ENCODE measurements at places on chromosomes 3 and 15. TPM values are rescaled to one million over a fixed set of nuclear protein-coding genes. Genes with fewer than 3 reads are reported as not detected.

KBTBD13 gene
- total RNA-seq: not detected

EPHB3 gene
- 3.0 TPM for total RNA-seq

DNA sequence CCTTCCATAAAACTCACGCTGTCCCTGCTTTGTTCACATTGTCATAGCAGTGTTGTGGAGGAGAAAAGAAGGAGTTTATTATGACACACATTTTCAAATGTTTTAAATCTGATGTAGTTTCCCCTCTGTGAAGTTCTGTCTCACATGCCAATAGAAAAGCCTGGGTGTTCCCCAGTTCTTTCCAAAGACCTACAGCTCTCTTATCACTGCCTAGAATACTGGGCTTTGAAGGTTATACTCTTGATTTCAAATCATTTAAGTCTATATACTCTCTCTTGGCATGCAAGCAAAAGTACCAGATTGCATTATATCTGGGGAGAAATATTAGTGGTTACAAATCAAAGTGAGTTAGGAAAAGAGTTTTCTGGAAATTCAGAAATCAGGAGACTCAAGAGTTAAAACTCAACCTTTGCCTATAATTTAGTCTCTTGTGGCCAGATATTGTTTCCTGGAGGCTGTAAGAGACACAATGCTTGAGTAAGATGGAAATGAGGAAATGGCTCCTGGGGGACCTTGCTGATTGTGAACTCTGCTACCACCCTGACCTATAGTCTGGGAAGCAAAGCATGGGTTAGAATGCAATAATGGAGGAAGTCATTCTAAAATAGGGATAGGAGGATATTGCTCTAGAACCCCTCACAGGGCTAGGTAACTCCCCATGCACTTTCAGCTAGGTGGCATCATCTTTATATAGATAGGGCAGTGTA is 182.8 kb downstream of the KCNAB1 start:
- H3K36me3 ChIP-seq: no peaks in the 10 kb centered on the region
- no peak for DNase-seq
- no peak overlapping the region for H3K27ac ChIP-seq
- H3K4me3 ChIP-seq: no peak overlapping the region
- peaks cover 31% of the 10 kb centered on the region for H3K4me1 ChIP-seq

C3orf85 gene
- not detected for total RNA-seq

DNA sequence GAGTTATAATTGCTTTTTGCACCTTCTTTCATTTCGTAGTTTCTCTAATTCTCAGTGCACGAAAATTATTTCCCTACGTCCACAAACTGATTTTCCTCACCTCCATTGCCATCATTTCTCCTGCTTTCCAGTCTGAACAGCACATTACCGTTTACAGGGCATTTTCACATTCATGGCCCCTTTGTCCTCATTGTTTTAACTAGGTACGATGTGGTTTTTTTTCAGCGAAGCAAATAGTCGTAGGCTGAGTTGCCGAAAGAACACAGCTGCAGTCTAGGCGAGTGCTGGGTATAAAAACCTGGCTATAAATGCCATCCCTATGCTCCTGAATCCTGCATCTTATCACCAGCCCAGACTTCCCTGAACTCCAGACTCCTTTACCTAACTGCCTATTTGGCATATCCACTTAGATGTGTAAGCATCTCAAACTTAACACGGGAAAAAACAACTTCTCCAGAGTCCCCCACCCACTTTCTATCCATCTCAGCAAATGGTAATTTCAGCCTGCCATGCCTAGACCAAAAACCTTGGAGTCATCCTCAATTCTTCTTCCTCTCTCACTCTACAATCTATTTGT is 691 bp upstream of the FSIP1 start:
- peak; percentile 56 for DNase-seq
- H3K4me1 ChIP-seq: peaks cover 41% of the 10 kb centered on the region
- H3K36me3 ChIP-seq: no peaks in the 10 kb centered on the region
- H3K4me3 ChIP-seq: peak overlapping the region; percentile 98
- peak overlapping the region; percentile 65 for H3K27ac ChIP-seq
- no peaks in the 10 kb centered on the region for H3K27me3 ChIP-seq

- peak overlapping the region; percentile 62 for H3K4me3 ChIP-seq
- no peaks in the 10 kb centered on the region for H3K27me3 ChIP-seq
- peaks cover 28% of the 10 kb centered on the region for H3K4me1 ChIP-seq
- no peaks in the 10 kb centered on the region for H3K36me3 ChIP-seq
- DNase-seq: peak; percentile 87
Observed at GRCh38 chr15:31435261-31435911, 108.8 kb downstream of the KLF13 start.

SERINC4 gene
- not detected for total RNA-seq

GRCh38 chr15:90268415-90268814 is 2.9 kb downstream of the NGRN start:
- peaks cover 16% of the 10 kb centered on the region for H3K36me3 ChIP-seq
- peak; percentile 9 for DNase-seq
- peak overlapping the region; percentile 93 for H3K4me3 ChIP-seq
- no peaks in the 10 kb centered on the region for H3K27me3 ChIP-seq

DNA sequence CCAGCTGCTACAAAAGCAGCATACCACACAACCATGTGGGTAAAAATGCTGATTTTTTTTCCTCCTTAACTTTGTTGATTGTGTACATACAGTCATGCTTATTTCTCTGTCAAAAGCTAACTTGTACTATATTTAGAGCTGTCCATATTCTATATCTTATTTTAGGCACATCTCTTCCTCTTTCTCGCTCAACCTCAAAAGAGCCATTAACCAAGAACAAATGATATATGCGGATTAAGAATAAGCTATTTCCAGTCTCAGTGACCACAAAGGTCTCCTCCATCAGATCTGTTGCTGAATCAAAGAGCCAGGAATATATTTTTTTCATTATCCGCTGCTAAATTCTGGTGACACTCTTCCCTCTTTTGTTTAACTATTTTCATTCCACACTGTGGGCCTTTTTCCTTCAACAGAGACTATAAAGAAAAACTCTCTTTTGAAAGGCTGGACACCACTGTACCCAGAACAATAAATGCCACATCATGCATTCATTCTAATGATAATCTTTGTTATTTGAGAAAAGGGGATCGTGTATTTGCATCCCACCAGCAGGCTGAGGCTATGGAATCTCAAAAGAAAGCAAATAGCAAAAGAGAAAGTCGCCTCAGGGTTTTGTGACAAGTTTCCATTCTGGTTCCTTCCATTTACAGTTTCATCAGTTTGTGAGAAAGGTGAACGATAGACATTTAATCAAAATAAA is 8.0 kb downstream of the TMEM212 start:
- peaks cover 8% of the 10 kb centered on the region for H3K4me1 ChIP-seq
- no peaks in the 10 kb centered on the region for H3K27me3 ChIP-seq
- DNase-seq: no peak

GRCh38 chr15:25065286-25065685 is 110.5 kb downstream of the SNRPN start:
- DNase-seq: no peak
- H3K27me3 ChIP-seq: no peaks in the 10 kb centered on the region
- H3K27ac ChIP-seq: no peak overlapping the region
- no peaks in the 10 kb centered on the region for H3K4me1 ChIP-seq
- H3K4me3 ChIP-seq: no peak overlapping the region

DNA sequence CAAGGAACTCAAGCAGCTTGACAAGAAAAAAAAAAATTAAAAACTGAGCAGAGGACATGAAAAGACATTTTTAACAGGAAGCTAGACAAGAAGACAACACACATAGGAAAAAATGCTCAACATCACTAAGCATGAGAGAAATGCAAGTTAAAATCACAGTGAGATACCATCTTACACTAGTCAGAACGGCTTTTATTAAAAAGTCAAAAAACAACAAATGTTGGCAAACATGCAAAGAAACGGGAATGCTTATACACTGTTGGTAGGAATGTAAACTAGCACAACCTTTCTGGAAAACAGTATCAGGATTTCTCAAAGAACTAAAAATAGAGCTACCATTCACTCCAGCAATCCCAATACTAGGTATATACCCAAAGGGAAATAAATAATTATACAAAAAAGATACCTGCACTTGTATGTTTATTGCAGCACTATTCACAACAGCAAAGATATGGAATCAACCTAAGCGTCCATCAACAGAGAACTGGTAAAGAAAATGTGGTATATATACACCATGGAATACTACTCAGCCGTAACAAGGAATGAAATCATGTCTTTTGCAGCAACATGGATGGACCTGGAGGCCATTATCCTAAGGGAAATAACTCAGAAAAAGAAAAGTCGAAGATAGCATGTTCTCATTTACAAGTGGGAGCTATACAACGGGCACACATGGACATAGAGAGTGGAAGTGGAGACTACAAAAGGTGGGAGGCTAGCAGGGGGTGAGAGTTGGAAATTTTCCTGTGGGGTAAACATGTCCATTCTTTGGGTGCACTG is 5.2 kb downstream of the GOLIM4 start:
- no peaks in the 10 kb centered on the region for H3K27me3 ChIP-seq
- DNase-seq: peak; percentile 42
- no peak overlapping the region for H3K4me3 ChIP-seq
- H3K27ac ChIP-seq: peak overlapping the region; percentile 20
- H3K36me3 ChIP-seq: no peaks in the 10 kb centered on the region

DNA sequence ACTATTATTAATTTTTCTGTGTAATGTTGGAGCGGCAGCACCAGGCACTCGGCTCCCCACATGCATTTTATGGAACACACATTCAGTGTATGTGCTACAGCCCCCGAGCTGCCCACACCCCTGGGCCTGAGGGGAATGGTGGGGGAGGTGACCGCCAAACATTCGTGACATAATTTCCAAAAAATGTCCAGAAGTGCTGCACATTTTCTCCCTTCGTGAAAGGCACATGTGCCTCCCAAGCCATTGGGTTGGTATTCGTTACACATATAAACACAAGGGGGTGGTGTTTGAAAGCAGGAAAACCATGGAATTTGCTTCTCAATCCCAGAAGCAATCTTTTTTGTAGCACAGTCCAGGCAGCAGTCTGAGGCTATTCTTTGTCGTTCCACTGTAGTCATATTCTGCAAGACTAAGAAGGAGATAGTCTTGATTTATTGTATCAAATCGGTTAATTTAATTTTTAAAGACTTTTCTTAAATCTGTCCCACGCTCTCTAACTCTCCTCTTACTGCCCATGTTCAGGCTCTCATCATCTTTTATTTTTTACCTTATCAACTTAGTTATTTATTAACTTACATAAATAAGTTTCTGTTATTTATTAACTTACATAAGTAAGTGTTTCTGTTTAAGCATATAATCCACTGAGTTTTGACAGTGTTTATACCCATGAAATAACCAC is 39.2 kb upstream of the POLR2M start:
- peaks cover 40% of the 10 kb centered on the region for H3K4me1 ChIP-seq
- DNase-seq: peak; percentile 85
- peak overlapping the region; percentile 29 for H3K4me3 ChIP-seq
- H3K27me3 ChIP-seq: no peaks in the 10 kb centered on the region
- H3K27ac ChIP-seq: peak overlapping the region; percentile 25

DNA sequence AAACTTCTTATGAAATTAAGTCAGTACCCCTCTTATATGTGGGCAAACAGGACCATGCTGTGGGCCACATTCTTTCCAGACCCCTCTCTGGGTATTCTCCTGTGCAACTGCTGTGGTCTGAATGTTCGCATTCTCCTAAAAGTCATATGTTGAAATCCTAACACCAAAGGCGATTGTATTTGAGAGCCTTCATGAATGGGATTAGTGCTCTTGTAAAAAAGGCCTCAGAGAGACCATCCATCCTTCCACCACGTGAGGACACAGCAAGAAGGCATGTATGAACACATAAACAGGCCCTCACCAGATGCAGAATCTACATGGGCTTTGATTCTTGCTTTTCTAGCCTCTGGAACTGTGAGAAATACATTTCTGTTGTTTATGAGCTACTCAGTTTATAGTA is 68.0 kb upstream of the NAALADL2 start:
- no peak overlapping the region for H3K4me3 ChIP-seq
- H3K4me1 ChIP-seq: no peaks in the 10 kb centered on the region
- no peaks in the 10 kb centered on the region for H3K27me3 ChIP-seq
- no peak for DNase-seq

GATM gene
- 0.89 TPM for total RNA-seq

ABI3BP gene
- 16.8 TPM for total RNA-seq

DNA sequence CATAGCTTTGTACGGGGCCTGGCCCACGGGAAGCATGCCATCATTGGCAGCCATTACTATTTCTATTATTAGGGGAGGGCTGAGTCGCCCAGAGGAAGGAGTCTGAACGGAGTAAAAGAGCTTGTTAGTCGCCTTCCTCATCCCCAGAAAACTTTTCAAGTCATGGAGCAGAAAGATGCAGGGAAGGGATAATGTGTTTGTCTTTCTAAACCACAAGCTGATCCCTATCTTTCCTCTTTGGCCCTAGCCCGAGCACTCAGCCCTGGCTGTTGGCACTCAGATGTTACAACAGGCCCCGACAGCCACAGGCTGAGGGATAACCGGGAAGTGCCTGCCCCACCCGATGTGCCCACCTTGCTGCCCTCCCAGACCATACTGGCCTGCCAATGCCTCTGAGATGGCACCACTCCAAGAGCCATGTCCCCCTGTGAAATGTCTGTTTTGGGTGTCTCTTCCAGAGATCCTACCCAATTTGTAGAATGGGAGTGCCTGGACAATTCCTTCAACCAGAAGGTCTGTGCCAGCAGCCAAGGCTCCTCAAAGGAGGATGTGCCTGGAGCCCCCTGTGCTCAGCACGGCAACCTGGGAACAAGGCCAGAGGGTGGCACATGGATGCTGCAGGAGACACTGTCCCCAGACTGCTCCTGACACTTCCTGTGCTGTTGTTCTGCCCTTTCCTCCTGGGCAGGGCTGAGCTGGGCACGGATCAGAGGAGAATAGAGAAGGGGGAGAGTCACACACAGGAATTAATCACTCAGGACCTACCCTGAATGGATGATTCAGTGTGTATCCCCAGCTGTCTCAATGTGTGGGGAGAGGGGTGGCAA is 10.8 kb downstream of the PAK6 start:
- H3K27ac ChIP-seq: no peak overlapping the region
- H3K27me3 ChIP-seq: peaks cover 35% of the 10 kb centered on the region
- no peaks in the 10 kb centered on the region for H3K36me3 ChIP-seq
- H3K4me3 ChIP-seq: no peak overlapping the region
- peak; percentile 40 for DNase-seq
- H3K4me1 ChIP-seq: no peaks in the 10 kb centered on the region

EIF4G1 gene
- 370 TPM for total RNA-seq

ROPN1 gene
- not detected for total RNA-seq

GRCh38 chr3:18295171-18295920 is 129.8 kb downstream of the SATB1 start:
- H3K4me3 ChIP-seq: no peak overlapping the region
- H3K27me3 ChIP-seq: no peaks in the 10 kb centered on the region
- peak; percentile 91 for DNase-seq
- H3K36me3 ChIP-seq: no peaks in the 10 kb centered on the region
- H3K4me1 ChIP-seq: peaks cover 10% of the 10 kb centered on the region
- H3K27ac ChIP-seq: no peak overlapping the region

GRCh38 chr3:33729993-33730392 is 11.9 kb upstream of the CLASP2 start:
- no peak overlapping the region for H3K27ac ChIP-seq
- no peak overlapping the region for H3K4me3 ChIP-seq
- no peaks in the 10 kb centered on the region for H3K36me3 ChIP-seq
- no peaks in the 10 kb centered on the region for H3K4me1 ChIP-seq

DNA sequence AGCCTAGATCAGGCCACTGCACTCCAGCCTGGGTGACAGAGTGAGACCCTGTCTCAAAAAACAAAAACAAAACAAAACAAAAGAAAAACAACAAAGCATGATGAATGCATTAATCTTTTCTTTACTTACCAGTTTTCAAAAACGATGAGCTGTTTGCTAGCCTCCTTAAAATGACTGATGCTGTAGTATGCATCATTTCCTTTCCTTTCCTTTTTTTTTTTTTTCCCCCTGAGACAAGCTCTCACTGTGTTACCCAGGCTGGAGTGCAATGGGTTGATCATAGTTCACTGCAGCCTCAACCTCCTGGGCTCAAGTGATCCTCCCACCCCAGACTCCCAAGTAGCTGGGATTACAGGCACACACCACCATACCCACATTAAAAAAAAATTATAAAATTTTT is 202.0 kb downstream of the ADAMTSL3 start:
- H3K27me3 ChIP-seq: no peaks in the 10 kb centered on the region
- H3K4me1 ChIP-seq: no peaks in the 10 kb centered on the region
- H3K36me3 ChIP-seq: no peaks in the 10 kb centered on the region
- DNase-seq: peak; percentile 42
